COR-L47 (cell line): ENCODE measurements at places on chromosomes 5 and 9.

- DNase-seq, result peak; percentile 68
Measured at GRCh38 chr5:66633754-66634153, 37.6 kb downstream of the MAST4 start.

DNA sequence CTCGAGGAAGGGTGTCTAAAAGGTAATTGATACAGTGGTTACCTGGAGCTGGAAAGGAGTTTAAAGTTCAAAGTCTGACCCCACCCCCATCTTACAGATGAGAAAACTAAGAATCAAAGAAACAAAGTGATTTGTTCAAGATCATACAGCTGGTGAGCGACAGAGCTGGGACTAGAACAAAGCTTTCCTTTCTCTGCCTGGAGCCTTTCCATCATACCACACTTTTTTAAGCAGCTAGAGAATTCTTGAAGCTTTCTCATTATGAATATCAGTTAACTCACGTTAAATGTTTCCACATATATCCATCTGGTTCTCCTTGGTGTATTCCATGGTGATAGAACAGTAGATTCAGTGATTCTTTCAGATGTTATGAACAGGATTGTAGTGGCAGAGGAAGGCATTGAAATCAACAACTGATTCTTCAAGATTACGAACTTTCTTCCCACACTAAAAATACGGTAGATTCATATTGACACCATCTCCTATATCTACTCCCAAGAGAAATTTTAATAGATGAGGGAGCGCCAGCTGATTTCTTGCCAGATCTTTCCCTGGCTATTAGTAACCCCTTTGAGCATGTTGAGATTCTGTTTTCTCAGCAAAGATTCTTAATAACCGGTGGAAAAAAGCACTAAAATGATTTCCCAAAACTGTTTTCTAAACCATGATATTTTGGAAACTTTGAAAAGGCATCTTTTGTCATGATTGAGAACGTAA lies 233.7 kb downstream of the ADAMTSL1 start:
- no peak for DNase-seq

- DNase-seq, result no peak
Measured at GRCh38 chr5:52856564-52856963, 68.8 kb downstream of the ITGA1 start.

DNA sequence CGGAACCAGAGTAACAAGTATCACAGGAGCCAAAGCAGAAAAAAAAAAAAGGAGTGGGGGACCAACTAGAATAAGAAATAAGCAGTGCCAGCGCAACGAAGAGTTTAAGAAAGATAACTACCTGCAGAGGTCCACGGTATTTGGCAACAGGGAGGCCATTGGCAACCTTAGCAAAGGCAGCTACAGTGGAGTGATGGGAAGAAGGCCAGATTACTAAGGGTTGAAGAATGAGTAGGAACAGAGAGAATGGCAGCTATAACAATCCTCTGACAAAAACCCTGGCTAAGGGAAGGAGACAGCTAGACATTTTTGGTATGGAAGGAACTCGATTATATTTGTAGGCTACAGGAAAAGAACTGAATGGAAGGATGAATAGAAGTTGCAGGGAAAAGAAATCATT lies 93.4 kb upstream of the DMAC1 start:
- no peak for DNase-seq

- peak; percentile 83 for DNase-seq
Measured at GRCh38 chr9:137441289-137441934, at the start of gene ENTPD8. Gene ENTPD8, minus strand, starts transcription at chr9:137441357. Its CDS starts 3,072 bp downstream, at chr9:137438285.

GRCh38 chr5:40429258-40430100 lies 250.2 kb upstream of the PTGER4 start:
- DNase-seq, result no peak

- no peak for DNase-seq
Measured at GRCh38 chr9:114671605-114672004, 10.4 kb downstream of the TEX48 start.

DNA sequence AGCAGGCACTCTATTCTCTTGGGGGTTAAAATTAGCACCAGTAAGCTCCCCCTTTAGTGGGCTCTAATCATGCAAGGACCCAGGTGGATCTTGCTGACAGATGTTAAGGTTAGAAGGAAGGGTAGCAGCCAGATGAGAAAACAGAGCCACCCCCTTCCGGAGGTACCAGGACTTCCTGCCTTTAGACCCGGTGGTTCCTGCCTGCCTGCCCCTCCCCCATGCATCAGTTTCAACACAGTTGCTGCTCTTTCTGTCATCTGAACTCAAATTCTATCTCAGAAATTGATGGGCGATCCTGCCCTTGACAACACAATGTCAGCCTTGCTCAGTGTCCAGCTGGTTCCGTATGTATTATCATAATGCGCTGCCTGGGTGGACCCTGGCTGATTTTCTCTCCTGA lies 287.3 kb downstream of the EBF1 start:
- DNase-seq, result no peak

GRCh38 chr5:62017092-62017491 lies 288.9 kb upstream of the KIF2A start:
- no peak for DNase-seq

DNA sequence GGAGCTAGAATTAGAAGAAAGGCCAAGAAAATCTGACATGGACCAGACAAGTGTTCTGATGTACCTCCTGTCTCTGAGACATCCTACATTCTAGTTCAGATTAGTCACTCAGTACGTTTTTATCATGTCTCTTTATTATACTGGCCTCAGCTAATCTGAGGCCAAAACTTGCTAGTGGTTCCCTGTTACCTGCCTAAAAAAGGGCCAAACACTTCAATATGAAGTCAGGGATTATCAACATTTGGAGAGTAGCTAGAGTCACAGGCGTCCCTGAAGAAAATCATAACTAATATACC lies 587.4 kb downstream of the PRELID2 start:
- DNase-seq, result no peak

GRCh38 chr5:64978546-64978945 lies 209.8 kb downstream of the CWC27 start:
- no peak for DNase-seq

GRCh38 chr5:85278193-85278592 lies 893.5 kb upstream of the EDIL3 start:
- DNase-seq, result no peak

DNA sequence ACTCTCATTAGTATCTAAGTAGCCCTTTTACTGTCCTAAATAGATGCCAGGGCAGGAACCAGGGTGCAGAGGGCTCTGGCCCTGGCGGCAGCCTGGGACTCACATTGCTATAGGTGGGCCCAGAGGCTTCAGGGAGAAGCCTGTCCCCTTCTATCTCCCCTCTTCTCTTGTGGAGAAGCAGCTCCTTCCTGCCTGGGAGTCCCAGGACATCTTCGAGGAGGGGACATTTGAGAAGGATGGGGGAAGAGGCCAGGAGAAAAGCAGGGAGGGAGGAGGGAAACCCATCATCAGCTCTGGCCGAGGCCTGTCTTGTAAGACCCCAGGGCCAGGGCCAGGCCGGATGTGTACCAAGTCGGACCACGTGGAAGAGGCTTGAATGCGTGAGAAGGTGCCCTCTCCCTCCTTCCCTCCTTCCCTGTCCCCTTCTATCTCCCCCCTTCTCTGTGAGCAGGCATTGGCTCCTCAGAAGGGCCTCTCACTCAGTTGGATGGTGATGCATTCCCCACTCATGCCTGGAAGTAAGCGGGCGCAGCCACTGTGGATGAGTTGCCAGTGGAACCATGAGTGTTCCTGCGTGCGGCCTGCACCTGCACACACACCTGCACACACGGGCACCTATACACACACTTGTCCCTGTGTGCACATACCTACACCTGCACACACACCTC lies 20.7 kb upstream of the LPCAT1 start:
- no peak for DNase-seq

GRCh38 chr9:138102246-138103051 lies 224.9 kb downstream of the CACNA1B start:
- DNase-seq, result no peak

- DNase-seq, result no peak
Measured at GRCh38 chr9:125948887-125949596, 201.9 kb downstream of the PBX3 start.

DNA sequence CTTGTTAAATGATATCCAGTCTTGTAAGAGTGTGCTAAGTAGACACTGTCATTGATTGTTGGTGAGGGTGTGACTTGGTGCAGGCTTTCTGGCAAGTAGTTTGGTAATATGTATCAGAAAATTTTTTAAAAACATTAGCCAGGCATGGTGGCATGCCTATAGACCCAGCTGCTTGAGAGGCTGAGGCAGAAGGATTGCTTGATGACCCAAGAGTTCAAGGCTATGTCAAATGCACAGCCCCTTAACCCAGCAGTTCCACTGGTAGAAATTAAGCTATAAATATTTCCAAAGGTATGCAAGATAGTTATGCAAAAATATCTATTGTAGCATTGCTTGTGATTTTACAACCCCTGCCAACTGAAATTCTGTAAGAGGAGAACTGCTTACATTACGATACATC lies 24.2 kb downstream of the ZBTB43 start:
- DNase-seq, result no peak

- peak; percentile 85 for DNase-seq
Measured at GRCh38 chr5:61933787-61934626, 372.0 kb upstream of the KIF2A start.

DNA sequence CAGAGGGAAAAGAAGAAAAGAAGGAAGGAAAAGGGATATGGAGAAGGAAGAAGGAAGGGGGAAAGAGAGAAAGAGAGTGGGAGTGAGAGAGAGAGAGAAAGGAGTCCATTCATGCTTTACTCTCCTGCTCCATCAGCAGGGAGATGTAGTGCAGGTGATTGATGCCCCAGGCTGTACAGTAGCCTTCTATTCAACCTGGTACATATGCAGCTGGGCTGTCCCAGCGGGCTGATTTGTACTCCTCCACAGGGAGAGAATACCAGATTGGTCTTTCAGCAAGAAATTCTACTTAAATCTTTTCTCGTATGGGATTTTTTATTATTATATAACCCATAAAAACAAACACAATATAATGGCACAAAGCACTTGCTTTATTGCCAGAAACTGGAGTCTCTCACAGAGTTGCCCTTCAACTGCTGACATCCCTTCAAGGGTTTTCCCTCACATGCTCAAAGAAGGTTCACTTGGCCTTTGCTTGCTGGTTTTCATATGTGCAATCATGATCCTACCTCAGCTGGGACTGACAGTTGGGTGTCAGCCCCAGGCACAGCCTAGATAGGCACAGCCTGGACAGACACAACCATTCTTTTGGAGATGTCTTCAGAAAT lies 380.1 kb upstream of the RIOK2 start:
- no peak for DNase-seq

DNA sequence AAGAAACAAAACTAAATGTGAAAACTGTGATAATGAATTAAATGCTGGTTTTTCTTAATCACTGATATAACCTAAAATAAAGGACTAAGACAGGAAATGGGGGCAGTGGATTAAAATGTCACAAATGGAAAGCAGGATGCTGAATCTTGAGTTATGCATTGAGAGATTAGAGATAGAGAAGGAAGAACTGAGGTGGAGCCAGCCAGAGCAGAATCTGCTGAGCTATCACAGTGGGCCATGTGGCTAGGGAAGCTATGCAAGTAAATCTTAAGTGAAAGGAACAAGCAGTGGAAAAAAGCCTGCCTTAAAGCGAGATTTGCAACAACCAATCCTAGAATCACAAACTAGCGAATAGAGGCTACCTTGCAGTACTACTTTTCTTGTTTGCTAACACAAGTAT lies 188.5 kb upstream of the RASA1 start:
- DNase-seq, result no peak
